ENCODE measurements at places on chromosomes 4 and X. TPM values are rescaled to one million over a fixed set of nuclear protein-coding genes. Genes with fewer than 3 reads are reported as not detected.

The NSUN7 gene
- total RNA-seq = 2.4 TPM

The SMIM10 gene
- 3.3 TPM for total RNA-seq

The PRKG2 gene
- not detected for total RNA-seq

The UGT2B15 gene
- not detected for total RNA-seq

The SOWAHB gene
- total RNA-seq = 0.75 TPM

The PF4V1 gene
- 0.78 TPM for total RNA-seq

The KLB gene
- total RNA-seq = not detected

The TSPAN7 gene
- total RNA-seq = 0.40 TPM

The FAM193A gene
- total RNA-seq = 36.5 TPM

The TIGD4 gene
- 0.19 TPM for total RNA-seq

The GJB1 gene
- total RNA-seq = not detected

The MPP1 gene
- 10.6 TPM for total RNA-seq

The SHROOM2 gene
- total RNA-seq = 8.2 TPM

DNA sequence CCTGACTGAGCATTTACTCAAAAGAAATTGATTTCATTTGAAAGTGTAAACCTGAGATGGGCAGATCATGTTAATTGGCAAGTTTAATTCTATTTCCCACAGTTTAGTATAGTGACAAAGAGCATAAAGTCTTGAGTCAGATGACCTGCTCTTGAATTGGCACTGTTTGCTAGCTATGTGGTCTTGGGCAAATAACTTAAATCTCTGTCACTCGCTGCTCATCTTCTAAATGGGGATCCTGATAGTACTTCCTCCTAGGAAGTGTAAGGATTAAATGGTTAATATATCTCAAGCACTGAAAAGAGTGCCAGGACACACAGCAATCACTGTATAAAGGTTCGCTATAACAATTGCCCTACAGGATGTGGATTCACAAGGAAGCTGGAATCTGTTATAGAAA is 242.8 kb upstream of the JADE1 start:
- H3K27me3 ChIP-seq = no peaks in the 10 kb centered on the region
- peaks cover 75% of the 10 kb centered on the region for H3K4me1 ChIP-seq
- H3K4me3 ChIP-seq = no peak overlapping the region
- no peaks in the 10 kb centered on the region for H3K36me3 ChIP-seq
- no peak overlapping the region for H3K27ac ChIP-seq

- no peaks in the 10 kb centered on the region for H3K36me3 ChIP-seq
- no peak overlapping the region for H3K4me3 ChIP-seq
- no peak overlapping the region for H3K27ac ChIP-seq
- H3K27me3 ChIP-seq = peaks cover 7% of the 10 kb centered on the region
- no peak for DNase-seq
Measured at GRCh38 chr4:145326491-145326890, 146.1 kb upstream of the OTUD4 start.

DNA sequence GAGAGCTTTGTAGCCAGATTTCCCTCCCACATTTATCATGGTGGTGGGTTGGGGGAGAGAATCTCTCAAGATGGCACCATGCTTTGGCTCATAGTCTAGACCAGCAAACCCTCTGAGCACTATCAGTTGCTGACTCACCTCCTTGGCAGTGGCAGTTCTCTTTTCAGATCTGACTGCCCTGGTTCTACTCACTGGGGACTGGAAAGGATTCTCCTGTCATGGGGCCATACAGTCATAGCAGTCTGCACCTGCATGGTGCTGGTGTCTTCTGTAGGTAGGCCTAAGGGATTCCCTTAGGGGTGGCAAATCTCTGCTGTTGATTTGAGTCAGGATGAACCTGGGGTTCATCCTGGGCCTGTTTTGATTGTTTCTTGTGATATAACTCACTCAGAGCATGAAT is 2.6 kb downstream of the TEX13B start:
- H3K36me3 ChIP-seq = no peaks in the 10 kb centered on the region
- H3K27me3 ChIP-seq = peaks cover 6% of the 10 kb centered on the region
- DNase-seq = no peak

GRCh38 chr4:73450398-73451004 is 14.5 kb downstream of the AFP start:
- peaks cover 49% of the 10 kb centered on the region for H3K27me3 ChIP-seq
- H3K36me3 ChIP-seq = no peaks in the 10 kb centered on the region
- H3K4me3 ChIP-seq = no peak overlapping the region
- no peak overlapping the region for H3K27ac ChIP-seq
- H3K4me1 ChIP-seq = peaks cover 9% of the 10 kb centered on the region

- H3K4me1 ChIP-seq = no peaks in the 10 kb centered on the region
- H3K27ac ChIP-seq = no peak overlapping the region
- no peak for DNase-seq
Measured at GRCh38 chr4:102799816-102800215, 27.5 kb downstream of the UBE2D3 start.

- H3K36me3 ChIP-seq = no peaks in the 10 kb centered on the region
- H3K27ac ChIP-seq = no peak overlapping the region
Measured at GRCh38 chr4:83214079-83214478, 70.5 kb downstream of the COQ2 start.

DNA sequence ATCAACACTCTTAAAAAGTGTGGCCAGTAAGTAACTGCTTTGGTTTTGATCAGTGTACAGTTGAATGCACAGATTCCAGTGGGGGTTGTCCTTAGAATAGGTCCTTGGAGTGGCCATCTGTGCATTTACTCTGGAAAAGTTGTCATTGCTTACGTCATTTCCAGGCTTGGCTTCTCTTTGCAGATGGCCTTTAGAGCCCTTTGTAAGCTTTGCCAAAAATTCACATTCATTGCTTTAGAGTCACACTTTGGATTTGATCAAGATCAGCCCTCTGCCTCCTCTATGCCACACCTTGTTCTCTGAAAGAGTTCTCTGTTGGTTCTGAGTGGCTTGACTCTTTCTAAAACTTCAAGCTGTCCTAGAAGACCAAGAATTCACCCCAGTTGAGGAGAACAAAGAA is 83.9 kb downstream of the MAMLD1 start:
- no peak for DNase-seq
- H3K4me3 ChIP-seq = no peak overlapping the region
- H3K4me1 ChIP-seq = no peaks in the 10 kb centered on the region

GRCh38 chr4:74315376-74315775 is 7.1 kb downstream of the EPGN start:
- no peak for DNase-seq
- H3K4me1 ChIP-seq = peaks cover 9% of the 10 kb centered on the region
- no peaks in the 10 kb centered on the region for H3K36me3 ChIP-seq
- no peak overlapping the region for H3K4me3 ChIP-seq
- no peaks in the 10 kb centered on the region for H3K27me3 ChIP-seq

- H3K27ac ChIP-seq = no peak overlapping the region
- DNase-seq = no peak
- no peaks in the 10 kb centered on the region for H3K4me1 ChIP-seq
- no peak overlapping the region for H3K4me3 ChIP-seq
Measured at GRCh38 chr4:69467797-69468196, 27.9 kb downstream of the UGT2B4 start.

DNA sequence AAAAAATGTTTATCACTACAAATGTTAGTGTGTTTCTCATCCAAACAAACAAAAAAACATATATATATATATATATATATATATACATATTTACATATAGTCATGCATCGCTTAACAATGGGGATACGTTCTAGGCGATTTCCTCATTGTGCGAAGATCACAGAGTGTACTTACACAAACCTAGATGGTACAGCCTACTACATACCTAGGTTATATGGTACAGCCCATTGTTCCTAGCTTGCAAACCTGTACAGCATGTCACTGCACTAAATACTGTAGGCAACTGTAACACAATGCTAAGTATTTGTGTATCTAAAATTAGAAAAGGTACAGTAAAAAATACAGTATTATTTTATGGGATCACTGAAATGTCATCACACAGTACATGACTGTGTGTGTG is 16.4 kb upstream of the TMSB4X start:
- no peak overlapping the region for H3K27ac ChIP-seq
- DNase-seq = no peak
- no peaks in the 10 kb centered on the region for H3K27me3 ChIP-seq
- H3K36me3 ChIP-seq = no peaks in the 10 kb centered on the region

DNA sequence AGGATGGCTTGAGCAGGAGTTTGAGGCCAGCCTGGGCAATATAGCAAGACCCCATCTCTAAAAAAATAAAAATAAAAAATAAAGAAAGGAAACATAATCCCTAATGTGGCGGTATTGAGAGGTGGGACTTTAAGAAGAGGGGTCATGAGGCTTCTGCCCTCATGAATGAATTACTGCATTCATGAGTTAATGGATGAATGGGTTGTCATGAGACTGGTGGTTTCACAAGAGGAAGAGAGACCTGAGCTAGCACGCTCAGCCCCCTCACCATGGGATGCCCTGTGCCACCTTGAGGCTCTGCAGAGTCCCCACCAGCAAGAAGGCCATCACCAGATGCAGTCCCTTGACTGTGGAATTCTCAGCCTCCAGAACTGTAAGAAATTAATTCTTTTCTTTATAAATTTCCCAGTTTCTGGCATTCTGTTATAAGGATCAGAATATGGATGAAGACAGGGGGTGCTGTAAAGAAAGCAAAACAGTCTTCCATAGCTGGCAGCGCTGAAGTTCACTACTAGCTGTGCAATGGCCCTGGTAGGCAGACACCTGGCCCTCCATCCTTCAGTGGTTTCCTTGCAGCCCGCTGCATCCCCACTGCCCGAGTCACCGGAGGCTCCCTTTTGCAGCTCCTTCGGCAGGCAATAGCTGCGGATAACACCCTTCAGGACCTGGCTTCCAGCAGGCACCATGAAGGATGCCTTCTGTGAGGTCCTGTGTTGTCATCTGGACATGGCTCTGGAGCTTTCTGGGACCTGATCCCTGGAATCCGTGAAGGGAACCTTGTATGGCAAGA is 44.8 kb upstream of the NSG1 start:
- H3K27ac ChIP-seq = no peak overlapping the region
- no peaks in the 10 kb centered on the region for H3K36me3 ChIP-seq
- H3K4me1 ChIP-seq = no peaks in the 10 kb centered on the region
- peaks cover 23% of the 10 kb centered on the region for H3K27me3 ChIP-seq
- no peak overlapping the region for H3K4me3 ChIP-seq

DNA sequence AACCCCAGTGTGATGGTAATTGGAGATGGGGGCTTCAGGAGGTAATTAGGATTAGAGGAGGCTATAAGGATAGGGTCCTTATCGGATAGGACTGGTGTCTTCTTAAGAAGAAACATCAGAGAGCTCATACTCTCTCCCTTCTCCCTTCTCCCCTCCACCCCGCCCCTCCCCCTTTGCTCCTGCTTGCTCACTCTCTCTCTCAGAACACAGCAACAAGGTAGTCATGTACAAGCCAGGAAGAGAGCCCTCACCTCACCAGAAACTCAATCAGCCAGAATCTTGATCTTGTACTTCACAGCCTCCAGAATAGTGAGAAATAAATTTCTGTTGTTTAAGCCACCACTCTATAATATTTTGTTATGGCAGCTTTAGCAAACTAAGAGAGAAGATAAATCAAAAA is 4.5 kb downstream of the DDX60L start:
- H3K27ac ChIP-seq = no peak overlapping the region
- H3K4me1 ChIP-seq = peaks cover 29% of the 10 kb centered on the region
- H3K36me3 ChIP-seq = peaks cover 8% of the 10 kb centered on the region
- no peak overlapping the region for H3K4me3 ChIP-seq

DNA sequence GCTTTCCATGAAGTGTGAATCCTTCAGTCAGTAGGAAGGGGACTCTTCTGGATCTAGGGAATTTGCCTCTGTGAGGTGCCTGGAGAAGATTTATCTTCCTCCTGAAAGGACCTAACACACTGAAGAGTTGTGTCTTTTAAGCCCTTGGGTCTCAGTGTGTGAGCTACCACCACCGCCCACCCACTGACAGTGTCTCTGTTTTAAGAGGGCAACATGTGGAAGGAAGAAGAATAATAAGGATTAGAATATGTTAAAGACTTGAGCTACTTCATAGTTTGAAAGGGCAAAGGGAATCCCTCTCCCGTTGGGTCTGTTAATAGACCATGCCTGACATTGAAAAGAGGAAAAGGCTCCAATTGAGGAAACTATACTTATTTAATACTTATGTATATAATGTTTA is 64.3 kb upstream of the TLR2 start:
- peaks cover 38% of the 10 kb centered on the region for H3K4me1 ChIP-seq
- no peak overlapping the region for H3K4me3 ChIP-seq

DNA sequence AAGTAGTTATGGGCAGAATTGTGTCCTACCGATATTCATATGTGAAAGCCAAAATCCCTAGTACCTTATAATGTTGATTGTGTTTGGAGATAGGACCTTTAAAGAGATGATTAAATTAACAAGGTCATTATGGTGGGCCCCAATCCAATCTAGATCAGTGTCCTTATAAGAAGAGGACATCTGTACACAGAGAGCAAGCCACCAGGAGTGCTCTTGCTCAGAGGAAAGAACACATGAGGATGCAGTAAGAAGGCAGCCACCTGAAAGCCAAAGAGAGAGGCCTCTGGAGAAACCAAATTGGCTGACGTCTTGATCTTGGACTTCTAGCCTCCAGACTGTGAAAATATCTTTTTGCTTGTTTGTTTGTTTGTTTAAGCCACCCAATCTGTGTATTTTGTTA is 1290.8 kb upstream of the PABPC4L start:
- H3K27me3 ChIP-seq = no peaks in the 10 kb centered on the region
- no peak for DNase-seq
- H3K36me3 ChIP-seq = no peaks in the 10 kb centered on the region
- no peaks in the 10 kb centered on the region for H3K4me1 ChIP-seq

GRCh38 chr4:68129793-68130192 is at the start of gene TMPRSS11F:
Gene TMPRSS11F, minus strand, starts transcription at chr4:68129869. Its CDS starts 49 bp downstream, at chr4:68129820.
- H3K27ac ChIP-seq = no peak within 1 kb of the TSS
- H3K36me3 ChIP-seq = no peaks in the 10 kb centered on the region
- peaks cover 6% of the 10 kb centered on the region for H3K27me3 ChIP-seq
- DNase-seq = no peak
- no peaks in the 10 kb centered on the region for H3K4me1 ChIP-seq
- no peak within 1 kb of the TSS for H3K4me3 ChIP-seq

DNA sequence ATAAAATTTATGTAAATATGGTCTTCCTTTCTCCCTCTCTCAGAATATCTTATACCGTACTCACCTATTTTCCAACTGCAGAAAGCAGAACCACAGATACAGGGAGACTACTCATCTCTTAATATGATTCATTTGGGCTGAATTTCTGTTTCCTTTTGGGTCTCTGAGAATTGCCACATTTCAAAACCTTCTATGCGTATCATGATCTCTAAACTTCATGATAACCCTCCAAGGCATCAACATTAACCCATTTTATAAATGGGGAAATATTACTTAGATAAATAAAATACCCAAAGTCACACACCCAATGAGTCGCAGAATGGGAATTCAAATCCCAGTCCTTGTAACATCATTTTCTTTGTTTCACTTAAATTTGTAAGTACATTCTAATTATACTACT is 16.6 kb upstream of the PRDM8 start:
- H3K4me1 ChIP-seq = peaks cover 20% of the 10 kb centered on the region

GRCh38 chr4:36343501-36344175 is 62.2 kb downstream of the DTHD1 start:
- DNase-seq = no peak
- no peaks in the 10 kb centered on the region for H3K4me1 ChIP-seq
- no peak overlapping the region for H3K27ac ChIP-seq

DNA sequence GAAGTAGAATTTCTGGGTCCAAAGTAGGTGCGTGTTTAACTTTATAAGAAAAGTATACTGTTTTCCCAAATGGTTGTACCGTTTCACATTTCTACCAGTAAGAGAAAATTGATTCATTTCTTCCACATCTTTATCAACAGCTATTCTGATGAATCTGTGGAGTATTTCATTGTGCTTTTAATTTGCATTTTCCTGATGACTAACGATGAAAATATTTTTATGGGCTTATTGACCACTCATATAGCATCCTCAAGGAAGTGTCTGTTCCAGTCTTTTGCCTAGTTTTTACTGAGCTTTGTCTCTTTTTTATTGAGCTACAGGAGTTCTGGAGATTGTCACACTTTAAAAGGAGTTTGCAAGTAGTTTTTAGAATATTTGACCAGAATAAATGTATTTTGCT is 92.6 kb downstream of the ASB9 start:
- no peak for DNase-seq
- no peak overlapping the region for H3K27ac ChIP-seq
- no peaks in the 10 kb centered on the region for H3K27me3 ChIP-seq
- no peak overlapping the region for H3K4me3 ChIP-seq
